ENCODE measurements at places on chromosomes 1 and 21.

GRCh38 chr1:236321101-236321500 lies 39.3 kb upstream of the ERO1B start:
- no peak for DNase-seq

DNA sequence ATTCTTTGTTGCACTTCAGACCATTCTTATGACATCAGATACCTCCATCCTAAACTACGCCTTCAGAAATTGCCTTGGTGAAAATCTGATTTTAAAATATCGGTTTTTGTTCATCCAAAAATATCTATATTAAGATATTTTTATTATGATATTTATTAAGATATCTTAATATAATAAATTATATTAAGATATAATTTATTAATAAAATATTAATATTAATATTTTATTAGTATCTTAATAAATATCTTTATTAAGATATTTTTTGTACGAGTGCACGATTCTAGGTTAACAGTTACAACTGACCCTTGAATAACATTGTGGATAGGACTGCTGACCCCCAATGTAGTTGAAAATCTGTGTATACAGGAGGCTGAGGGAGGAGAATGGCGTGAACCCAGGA lies 20.9 kb downstream of the PADI4 start:
- DNase-seq: no peak

- DNase-seq: no peak
Measured at GRCh38 chr1:211874521-211875347, 44.2 kb upstream of the LPGAT1 start.

- no peak for DNase-seq
Measured at GRCh38 chr1:75506976-75507375, 103.9 kb downstream of the SLC44A5 start.

DNA sequence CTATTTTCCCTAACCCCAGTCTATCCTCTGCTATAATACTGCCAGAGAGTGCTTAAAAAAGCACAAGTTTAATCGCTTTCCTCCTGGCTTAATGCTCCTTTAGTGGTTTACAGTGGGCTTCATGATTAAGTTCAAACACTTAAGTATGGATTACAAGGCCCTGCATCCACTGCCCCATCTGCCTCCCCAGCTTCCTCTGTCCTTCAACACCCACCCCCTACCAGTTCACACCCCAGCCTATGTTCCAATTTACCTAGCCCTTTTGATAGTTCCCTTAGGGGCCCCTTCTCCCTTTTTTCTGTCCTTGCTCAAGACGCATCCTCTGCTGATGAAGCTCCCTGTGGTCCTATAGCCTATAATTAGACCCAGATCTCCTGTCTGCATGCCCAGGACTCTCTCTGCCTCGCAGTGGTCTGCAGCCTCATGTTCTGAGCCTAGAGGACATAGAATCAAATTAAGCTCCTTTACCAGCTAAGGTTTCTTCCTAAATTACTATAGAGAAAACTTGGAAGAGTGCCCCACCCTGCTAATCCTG lies 212.5 kb downstream of the FGGY start:
- no peak for DNase-seq

GRCh38 chr1:11620924-11621323 lies 33.3 kb downstream of the FBXO2 start:
- DNase-seq: no peak
